ENCODE measurements at places on chromosomes 12 and 14. TPM values are rescaled to one million over a fixed set of nuclear protein-coding genes. Genes with fewer than 3 reads are reported as not detected.

Gene NFATC4
- total RNA-seq: 7.4 TPM

Gene SOX5
- 0.25 TPM for total RNA-seq

Gene TMEM119
- not detected for total RNA-seq

Gene POTEM
- not detected for total RNA-seq

Gene PTHLH
- total RNA-seq: 0.25 TPM

Gene SERPINA9
- not detected for total RNA-seq

Gene DBX2
- total RNA-seq: not detected

Gene KRT3
- not detected for total RNA-seq
